Left renal cortex interstitium (tissue), 4 donors: ENCODE measurements at places on chromosomes 5 and 9. TPM values are rescaled to one million over a fixed set of nuclear protein-coding genes. Genes with fewer than 3 reads are reported as not detected.

DNA sequence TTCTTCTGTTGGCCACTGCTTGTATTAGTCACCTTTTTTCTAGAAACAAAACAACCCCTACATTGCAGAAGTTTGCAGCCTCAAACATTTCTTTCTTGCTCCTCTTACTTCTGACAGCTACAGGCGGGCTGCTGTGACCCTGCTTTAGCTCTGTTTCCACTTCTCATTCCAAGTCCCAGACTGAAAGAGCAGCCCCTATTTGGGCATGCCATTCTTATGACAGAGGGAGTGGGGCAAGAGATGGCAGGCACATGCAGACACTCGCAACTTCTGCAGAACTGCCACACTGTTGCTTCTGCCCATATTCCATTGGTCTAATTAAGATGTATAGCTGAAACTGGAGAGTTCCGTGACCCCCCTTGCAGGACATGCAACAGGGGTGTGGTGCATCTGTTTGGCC lies 19.6 kb upstream of the RPS23 start:
- no peak for DNase-seq

IL33 gene
- 8.8 TPM for polyA plus RNA-seq

- DNase-seq = no peak
Observed at GRCh38 chr9:114207034-114207810, 51.9 kb downstream of the COL27A1 start.

- no peak for DNase-seq
Observed at GRCh38 chr5:7874639-7875038, 5.7 kb downstream of the MTRR start.

GRCh38 chr5:134006115-134006514 lies 1.3 kb upstream of the VDAC1 start:
- DNase-seq = no peak

DNA sequence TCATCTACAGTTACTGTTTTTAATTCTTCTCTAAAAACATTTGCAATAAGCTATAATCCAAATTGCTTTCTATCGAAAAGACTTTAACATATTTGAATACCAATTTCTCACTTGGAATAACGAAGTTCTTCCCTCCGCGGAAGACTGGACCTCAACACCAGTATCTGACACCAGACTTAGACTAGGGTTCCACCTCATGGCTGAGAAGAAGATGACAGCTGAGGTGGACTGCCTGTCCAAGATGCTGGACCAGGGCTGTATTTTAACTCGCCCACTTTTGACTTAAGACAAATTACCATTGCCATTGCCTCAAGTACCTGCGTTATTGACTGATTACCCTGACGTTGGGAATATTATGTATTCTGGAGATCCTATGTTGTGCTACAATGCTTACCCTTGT lies 34.1 kb downstream of the ZMAT2 start:
- no peak for DNase-seq

SLCO4C1 gene
- 21.4 TPM for polyA plus RNA-seq

GRCh38 chr9:122822056-122822455 lies 6.3 kb downstream of the PDCL start:
- no peak for DNase-seq

DNA sequence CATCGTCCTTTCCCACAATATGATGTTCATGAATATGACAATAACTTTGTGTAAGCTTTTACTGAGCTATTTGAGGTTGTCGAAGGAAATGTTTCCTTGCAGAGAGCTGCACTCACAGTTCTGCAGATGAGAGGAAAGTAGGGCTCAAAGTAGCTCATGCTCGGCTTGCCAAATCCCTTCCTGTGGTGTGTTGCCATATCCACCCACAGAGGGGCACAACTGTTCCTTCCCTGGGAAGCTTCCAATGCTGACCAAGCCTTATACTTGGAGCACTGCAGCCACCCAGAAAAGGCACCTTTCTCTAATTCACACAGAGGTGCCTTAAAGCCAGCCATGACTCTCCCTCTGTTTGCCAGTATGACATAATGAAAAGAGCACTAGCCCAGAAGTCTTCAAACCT lies 390.3 kb downstream of the CAAP1 start:
- DNase-seq = no peak

DNA sequence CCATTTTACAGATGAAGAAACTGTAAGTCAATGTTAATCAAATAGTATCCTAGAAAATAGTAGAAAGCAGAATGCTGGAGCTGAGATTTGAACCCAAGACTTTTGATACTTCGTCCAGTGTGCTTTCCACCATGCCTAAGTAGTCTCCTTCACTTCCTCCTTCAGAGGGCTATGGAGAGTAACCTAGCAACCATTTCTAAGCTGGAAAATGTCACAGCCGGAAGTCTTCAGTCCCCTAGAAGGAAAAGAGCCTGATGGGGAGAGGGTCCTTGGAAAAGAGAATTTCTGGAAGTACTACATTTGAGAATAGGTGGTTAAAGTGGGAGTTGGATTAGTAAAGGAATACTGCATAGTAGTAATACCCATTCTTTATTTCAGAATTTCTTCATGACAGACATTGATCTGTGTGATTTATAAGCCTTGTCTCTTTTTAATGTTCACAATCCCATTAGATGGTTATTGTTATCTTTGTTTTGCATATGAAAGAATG lies 32.7 kb downstream of the PCDHAC2 start:
- no peak for DNase-seq

PFN3 gene
- polyA plus RNA-seq = 0.91 TPM

DNA sequence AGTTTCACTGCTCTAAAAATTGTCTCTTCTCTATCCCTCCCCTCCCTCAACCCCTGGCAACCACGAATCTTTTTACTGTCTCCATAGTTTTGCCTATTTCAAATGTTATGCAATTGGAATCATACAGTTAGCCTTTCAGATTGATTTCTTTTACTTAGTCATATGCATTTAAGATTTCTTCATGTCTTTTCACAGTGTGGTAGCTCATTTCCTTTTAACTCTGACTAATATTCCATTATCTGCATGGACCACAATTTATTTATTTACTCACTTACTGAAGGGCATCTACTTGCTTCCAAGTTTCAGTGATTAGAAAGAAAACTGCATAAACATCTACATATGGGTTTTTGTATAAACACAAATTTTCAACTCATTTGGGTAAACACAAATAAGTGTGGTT lies 372.3 kb downstream of the CDH18 start:
- DNase-seq = no peak

PCDHB4 gene
- polyA plus RNA-seq = 2.0 TPM

GRCh38 chr5:95449460-95449859 lies 58.3 kb downstream of the FAM81B start:
- no peak for DNase-seq

GRCh38 chr5:10118150-10118549 lies 131.5 kb downstream of the ATPSCKMT start:
- DNase-seq = no peak

DAPK1 gene
- polyA plus RNA-seq = 89.5 TPM

DNA sequence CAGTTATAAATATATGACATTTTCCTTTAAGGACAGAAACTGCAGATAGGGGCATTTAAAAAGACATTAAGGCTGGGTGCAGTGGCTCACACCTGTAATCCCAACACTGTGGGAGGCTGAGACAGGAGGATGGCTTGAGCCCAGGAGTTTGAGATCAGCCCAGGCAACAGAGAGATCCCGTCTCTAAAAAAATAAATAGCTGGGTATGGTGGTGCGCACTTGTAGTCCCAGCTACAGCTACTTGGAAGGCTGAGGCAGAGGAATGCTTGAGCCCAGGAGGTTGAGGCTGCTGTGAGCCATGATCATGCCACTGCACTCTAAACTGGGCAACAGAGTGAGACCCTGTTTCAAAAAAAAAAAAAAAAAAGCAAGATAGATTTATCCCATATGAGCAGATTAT lies 63.6 kb downstream of the CSNK1A1 start:
- no peak for DNase-seq

GRCh38 chr5:154241021-154241420 lies 50.5 kb downstream of the GALNT10 start:
- DNase-seq = no peak

TICAM2 gene
- 4.1 TPM for polyA plus RNA-seq

PHF24 gene
- polyA plus RNA-seq = 0.21 TPM

DNA sequence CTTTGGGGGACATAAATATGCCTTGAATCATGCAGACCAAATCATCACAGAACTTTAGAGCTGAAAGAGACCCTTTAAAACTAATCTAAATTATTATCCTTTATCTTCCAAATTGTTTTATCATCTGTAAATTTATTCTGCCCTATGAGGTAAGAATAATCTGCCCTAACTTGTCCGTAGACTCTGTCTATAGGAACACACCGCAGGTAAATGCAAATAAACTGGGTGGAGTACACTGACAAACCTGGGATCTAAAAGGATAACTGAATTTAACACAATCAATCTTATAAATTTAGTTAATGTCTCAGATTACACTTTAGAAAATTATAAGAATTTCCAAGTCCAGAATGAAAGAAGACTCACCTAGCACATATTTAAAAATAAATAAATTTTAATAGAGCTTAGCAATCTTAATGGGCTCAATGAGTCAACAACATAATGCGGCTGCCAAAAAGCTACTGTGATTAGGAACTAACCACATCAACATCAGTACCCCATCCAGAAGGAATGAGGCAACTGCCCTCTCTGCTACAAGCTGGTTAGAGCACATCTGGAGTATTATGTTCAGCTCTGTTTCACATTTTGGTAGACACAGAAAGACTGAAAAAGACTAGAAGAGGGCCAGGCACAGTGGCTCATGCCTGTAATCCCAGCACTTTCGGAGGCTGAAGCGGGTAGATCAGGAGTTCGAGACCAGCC lies 5.6 kb downstream of the MEGF9 start:
- no peak for DNase-seq

DNA sequence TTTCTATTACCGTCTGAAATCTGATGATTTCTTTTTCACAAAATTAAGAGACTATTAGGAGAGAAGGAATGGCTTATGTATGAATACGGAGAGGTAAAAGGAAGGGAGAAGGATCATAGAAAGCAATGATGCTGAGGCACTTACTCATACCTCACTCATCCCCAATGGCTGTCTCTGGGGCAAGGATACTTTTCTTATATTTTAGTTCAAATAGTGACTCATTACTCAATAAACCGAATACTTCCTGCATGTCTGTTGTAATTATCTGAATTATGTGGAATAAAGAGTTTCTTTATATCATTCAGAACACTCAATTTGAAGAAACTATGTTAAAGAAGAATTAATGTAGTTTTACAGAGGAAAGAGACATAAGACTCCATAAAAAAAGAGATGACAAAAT lies 284.5 kb upstream of the NUDT12 start:
- DNase-seq = no peak
